ENCODE measurements at places on chromosomes 11 and 22.
A peak's percentile ranks its signal among the peaks of the same experiment; 100 is the strongest.

- no peak for DNase-seq
These were observed 60.0 kb downstream of the OR10A6 start for GRCh38 chr11:7871056-7871455.

- no peak for DNase-seq
These were observed 69.7 kb downstream of the TP53I11 start for GRCh38 chr11:44880953-44881352.

- DNase-seq: no peak
These were observed 6.1 kb upstream of the RNASEH2C start for GRCh38 chr11:65726660-65727059.

DNA sequence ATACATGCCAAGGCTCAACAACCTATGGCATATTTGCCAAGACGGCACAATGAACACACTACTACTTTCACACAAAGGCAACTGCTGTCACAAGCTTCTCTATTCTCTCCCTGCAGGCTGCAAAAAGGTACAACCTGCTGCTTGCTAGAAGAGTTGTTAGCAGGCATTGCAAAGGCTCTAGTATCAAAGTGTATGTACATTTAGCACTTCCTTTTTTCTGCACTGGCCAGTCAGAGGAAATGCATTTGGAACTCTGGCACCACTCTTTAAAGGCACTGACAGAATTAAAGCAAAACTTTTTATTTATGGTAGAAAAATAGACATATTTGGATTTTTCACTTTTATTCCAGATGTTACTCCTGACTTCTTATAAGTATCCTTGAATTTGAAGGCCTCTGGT is 125.9 kb downstream of the CWF19L2 start:
- no peak for DNase-seq

DNA sequence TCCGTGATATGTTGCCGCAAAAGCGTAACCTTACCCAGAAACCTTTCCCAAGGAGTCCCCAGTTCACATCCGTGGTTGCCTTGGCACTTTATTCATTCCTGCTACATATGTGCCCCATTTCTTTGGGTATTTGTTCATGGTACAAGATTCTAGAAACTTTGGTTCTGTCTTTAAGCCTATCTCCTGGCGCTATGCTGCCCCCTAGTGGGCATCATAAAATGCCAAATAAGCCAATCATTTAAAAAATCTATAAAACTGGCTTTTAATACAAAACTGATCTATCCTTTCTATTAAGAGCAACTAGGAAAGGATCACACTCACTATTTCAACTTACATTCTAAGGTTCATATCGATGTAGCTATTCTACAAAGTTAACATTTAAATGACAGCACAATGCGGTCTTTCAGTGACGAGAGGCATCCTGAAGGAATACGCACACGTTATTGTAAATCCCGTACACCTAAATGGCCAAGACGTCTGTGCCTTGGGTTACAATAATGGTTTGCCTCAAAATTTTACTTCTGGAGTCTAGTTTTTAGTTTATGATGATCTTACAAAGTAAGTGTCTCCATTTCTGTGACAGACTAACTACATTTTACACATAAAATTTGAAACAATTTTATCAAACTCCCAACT is 16.2 kb downstream of the PIWIL3 start:
- peak; percentile 64 for DNase-seq

- DNase-seq: no peak
These were observed 91.2 kb downstream of the ZBTB16 start for GRCh38 chr11:114150671-114151070.

DNA sequence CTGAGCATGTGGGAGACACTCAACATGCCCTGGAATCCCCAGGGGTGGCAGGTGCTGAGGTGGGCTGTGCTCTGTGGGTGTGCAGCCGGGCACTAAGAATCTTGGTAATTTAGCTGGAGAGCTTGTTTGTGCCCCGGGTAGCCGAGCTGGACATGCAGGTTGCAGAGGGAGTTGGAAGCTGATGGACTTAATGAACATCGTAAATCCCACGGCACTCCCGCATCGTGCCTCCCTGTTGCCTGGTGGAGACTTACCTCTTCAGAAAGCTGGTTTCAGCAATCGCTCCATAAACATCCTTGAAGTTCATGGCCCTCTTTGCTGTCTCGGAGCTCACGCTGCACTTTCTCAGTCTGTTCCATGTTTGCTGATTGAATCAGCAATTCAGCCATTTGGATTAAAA is 29.9 kb downstream of the RPS6KA4 start:
- no peak for DNase-seq

DNA sequence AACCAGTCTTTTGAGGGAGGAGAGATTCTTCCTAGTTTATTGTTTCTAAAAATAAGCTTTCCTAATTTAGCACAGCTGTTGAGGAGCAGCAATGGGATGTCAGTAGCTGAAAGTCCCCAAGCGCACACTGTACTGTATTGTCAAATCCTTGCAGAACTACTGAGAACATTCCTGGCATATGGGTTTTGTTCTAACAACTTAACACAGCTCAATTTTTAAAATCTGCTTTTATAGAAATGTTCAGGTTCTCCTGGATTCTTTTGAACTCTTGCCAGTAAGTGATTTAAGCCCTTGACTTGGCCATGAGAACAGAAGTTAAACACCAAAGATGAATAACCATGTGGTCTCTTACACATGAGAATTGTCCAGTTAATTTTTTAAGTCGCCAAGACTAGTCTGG is 218.6 kb downstream of the FAT3 start:
- DNase-seq: no peak

DNA sequence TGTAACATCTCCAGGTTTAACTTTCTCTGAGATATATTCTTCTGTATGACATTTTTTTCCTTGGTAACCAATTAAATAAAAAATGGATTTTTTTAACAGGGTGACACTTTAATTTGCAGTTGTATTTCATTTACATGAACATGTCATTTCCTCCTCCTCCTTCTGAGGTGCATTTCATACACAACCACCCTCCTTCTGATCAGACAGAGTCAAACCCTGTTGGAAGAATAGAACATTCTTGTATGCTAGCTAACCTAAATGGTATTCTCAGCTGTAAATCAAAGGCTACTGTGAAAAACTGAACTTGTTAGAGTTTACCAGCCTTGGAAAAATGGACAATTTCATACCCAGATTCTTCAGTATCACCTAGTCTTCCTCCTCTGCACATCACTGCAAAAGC is 52.7 kb upstream of the CHRM4 start:
- no peak for DNase-seq

GRCh38 chr11:9905501-9905951 is 241.6 kb downstream of the SWAP70 start:
- no peak for DNase-seq

GRCh38 chr11:112103446-112103845 is 16.8 kb downstream of the SDHD start:
- no peak for DNase-seq

GRCh38 chr11:73461335-73461840 is 85.2 kb downstream of the RELT start:
- DNase-seq: no peak

GRCh38 chr11:68657021-68657780 is 27.1 kb upstream of the GAL start:
- no peak for DNase-seq

DNA sequence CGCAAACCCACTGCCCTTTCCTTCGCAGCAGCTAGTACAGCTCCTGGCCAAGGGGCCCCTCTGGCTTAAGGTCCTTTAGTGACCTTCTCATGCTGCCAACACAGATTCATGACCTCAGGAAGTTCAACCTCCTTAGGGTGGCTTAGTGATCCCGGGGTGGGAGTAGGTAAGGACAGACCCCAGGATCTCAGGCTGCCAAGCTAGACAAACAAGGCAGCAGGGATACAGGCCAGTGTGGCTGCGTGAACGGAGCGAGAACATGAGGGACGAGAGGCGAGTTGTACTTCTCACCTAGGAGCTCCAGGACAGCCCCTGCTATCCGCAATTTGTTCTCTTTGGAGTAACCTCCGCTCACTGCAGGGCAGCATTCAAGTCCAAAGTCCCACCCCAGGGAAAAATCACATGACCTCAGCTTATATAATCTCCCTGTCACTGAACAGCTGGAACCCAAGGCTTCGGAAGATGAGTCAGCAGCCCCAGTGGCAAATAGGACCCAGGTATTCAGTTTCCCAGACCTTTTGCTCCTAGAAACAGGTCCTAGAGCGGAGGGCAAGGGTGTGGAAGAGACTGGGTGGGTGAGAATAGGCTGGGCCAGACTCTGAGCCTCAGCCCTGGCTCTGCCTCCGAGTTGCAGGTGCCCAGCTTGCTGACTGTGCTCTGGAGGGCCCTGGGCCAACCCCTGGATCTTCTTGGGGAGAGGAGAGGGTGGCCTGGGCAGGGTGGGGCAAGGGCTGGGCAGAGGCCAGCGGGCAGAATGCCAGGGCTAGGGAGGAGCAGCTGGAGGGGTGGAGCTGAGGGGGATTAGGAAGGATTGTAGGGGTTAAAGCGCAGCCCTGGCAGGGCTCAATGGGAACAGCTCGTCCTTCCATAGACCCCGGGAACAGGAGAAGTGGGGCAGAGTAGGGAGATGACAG is 13.1 kb downstream of the USP2 start:
- no peak for DNase-seq

DNA sequence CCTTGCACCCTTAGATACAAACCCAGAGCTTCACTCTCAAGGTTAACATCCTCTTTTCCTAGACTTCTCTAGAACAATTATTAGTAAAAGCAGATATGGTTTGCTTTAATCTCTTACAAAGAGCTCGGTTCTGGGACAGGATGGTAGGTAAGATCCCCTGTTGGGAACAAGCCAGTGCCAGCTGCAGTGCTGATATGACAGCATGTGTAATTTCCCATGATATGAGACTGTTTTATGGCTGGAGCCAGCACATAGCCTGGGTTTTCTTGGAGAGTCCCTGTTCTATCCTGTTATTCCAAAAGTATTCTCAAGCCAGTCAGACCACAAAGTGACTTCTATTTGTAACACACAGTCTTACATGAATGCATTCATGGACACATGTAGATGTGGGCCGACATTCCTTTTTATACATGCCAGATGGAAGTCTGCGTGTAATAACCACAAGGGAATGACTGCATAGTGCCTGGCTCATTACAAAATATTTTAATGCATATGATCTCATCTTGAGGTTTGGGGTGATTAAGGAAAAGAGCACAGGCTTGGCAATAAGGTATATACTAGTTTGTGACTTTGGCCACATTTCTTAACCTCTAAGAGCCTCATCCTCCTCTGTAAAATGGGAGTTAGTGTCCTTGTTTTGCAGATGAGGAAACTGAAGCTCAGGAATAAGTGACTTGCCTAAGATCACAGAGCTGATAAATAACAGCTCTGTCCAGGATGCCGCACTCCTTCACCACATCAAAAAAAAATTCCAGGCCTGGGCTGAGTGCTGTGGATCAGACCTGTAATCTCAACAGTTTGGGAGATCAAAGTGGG is 21.8 kb downstream of the CLMP start:
- DNase-seq: no peak

GRCh38 chr11:92886243-92886905 is 83.1 kb upstream of the MTNR1B start:
- no peak for DNase-seq

GRCh38 chr11:120031156-120031555 is 106.8 kb downstream of the TRIM29 start:
- DNase-seq: peak; percentile 23

DNA sequence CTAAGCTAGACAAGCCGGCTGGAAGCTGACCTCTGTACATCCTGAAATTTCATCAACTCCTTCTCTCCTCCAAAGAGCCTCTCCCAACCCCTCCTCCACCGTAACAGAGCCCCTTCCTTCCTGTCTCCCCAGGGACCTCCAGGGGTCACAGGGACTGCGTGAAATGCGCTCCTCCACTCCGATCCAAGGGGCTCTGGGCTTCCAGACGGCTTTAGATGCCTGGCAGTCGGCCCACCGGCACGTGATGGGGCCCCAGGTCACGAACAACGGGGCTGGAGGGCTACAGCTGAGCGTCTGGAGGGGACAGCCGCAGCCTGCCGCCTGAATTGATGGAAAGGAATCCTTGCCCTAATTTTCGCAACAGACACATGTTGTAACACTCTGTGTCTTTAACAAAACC is 264.1 kb downstream of the MN1 start:
- no peak for DNase-seq

DNA sequence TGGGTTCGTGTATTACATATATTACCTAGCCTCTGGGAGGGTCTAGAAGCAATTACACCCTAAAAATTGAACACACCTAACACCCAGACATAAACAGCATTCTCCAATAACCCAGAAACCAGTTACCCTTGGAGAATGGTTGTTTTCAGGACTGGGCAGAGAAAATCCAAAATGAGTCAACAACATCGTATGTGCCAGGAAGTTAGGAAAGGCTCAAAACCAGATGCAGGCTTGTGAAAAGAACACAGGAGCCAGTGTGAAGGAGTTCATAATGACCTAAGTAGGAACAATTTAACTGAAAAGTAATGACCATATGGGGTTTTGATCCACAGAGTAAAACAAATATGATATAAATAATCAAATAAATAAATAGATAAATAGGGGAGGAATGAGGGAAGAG is 5.1 kb upstream of the CLPB start:
- DNase-seq: no peak

DNA sequence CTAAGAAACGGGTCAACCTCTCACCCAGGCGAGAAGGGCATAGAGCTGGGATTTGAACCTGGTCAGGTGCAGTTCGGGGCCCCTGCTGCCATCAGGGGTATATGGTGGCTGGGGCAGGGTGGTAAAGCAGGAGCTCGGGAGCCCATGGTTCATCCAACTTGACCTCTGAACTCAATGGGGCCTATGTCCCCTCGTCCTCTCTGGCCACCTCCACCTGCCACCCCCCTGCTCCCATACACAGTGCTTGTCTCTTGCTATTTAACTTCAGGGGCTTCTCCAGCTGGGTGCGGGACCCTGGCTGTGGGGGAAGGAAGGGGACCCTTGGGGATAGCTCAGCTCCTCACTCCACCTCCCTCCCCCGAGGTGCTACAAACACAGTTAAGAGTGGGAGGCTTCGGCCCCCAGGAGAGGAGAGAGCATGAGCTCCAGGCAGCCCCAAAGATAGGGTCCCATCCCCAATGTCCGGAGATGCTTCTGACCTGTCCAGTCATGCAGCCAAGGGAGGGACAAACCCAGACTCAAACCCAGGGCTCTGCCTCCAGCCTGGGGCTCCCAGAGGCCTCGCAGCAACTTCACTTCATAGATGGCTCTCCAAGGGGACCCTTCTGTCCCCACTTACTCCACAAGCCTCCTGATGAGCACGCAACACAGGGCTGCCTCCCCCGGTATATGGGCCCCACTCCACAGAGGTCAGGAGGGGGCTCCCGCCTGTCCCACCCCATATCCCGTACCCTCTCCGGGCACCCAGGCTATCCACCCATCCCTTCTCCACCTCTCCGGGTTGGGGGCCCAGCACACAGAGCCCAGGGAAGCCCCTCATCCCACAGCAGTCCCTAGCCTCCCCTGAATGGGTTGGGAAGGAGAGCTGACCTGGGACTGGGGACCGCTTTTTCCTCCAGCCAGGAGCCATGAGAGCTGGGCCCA is 712 bp downstream of the IL2RB start:
- no peak for DNase-seq

DNA sequence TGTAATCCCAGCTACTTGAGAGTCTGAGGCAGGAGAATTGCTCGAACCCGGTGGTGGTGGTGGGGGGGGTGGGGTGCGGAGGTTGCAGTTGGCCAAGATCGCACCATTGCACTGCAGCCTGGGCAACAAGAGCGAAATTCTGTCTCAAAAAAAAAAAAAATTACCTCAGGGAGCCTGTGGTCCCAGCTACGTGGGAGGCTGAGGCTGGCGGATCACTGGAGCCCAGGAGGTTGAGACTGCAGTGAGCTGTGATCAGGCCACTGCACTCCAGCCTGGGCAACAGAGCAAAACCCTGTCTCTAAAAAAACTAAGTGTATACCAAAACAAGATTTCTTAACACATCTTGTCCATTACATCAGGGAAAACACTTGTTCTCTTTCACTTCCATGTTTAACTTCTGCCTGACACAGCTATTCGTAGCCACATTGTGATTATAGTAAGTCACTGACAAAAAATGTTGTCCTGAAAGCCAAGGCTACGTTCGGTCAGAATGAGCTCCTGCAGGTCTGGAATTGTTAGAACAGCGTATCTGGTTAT is 1.4 kb downstream of the TMEM80 start:
- DNase-seq: no peak
